ENCODE measurements at places on chromosomes 12 and 14.

GRCh38 chr14:31897581-31898186 is 179.4 kb upstream of the ARHGAP5 start:
- DNase-seq, result no peak

DNA sequence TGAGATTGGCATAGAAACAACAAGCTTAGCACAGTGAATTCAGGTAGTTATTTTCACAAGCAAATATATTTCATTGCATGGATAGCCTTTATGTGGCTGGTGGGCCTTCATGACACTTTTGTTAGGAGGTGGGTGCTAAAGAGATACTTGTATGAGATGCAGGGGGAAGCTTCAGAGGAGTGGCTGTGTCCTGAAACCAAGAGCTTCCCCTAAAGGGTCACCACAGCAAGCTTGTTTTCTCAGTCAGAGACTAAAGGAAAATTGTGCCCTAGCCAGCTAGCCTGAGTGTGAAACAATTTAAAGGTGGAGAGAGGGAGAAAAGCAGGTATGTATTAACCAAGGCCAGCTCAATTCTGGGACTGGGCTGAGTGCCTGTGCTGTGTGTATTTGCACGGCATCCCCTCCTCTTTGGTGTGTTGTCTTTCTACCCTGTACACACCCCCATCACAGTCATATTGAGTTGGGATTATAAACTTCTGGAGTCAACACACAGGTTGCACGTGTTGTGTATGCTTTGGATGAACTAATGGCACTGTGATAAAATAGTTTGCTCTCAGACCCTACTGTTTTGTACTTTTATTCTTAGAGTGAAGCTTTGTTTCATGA is 79.2 kb downstream of the RASSF8 start:
- DNase-seq, result no peak

GRCh38 chr12:117282490-117282889 is 78.9 kb downstream of the NOS1 start:
- DNase-seq, result no peak

- no peak for DNase-seq
These were observed 27.1 kb downstream of the VRK1 start for GRCh38 chr14:96824283-96824682.

- no peak for DNase-seq
These were observed 57.5 kb downstream of the SOS2 start for GRCh38 chr14:50173891-50174290.

DNA sequence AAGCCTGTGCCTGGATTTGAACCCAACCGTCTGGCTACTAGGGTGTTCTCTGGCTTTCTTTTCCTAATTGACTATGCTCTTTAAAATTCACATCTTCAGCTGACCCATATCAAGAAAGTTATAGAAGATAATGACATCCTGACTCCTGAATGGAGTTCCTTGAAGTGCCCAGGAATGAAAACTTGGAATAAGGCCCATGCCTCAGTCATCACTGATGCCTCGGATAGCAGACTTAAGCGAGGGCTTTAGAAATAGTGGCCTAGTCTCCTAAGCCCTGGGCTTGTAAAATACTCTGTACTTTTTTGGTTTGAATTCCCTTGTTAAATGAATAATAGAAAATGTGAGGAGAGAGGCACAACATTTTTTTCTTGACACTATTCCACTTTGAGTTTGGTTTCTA is 39.0 kb downstream of the CHST11 start:
- no peak for DNase-seq

DNA sequence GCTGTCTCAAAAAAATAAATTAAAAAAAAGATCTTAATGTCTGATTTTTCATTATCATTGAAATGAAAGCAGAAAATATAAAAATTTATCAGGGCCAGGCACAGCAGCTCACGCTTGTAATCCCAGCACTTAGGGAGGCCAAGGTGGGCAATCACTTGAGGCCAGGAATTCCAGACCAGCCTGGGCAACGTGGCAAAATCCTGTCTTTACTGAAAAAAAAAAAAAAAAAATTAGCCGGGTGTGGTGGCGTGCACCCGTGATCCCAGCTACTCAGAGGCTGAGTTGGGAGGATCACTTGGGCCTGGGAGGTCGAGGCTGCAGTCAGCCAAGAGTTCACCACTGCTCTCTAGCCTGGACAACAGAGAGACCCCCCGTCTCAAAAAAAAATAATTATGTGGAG is 37.6 kb upstream of the CLIP1 start:
- no peak for DNase-seq

GRCh38 chr12:69966409-69966808 is 141.4 kb downstream of the MYRFL start:
- DNase-seq, result no peak

GRCh38 chr12:1744932-1745331 is 54.1 kb downstream of the ADIPOR2 start:
- no peak for DNase-seq

- DNase-seq, result no peak
These were observed 103.7 kb upstream of the MDM1 start for GRCh38 chr12:68435816-68436215.

DNA sequence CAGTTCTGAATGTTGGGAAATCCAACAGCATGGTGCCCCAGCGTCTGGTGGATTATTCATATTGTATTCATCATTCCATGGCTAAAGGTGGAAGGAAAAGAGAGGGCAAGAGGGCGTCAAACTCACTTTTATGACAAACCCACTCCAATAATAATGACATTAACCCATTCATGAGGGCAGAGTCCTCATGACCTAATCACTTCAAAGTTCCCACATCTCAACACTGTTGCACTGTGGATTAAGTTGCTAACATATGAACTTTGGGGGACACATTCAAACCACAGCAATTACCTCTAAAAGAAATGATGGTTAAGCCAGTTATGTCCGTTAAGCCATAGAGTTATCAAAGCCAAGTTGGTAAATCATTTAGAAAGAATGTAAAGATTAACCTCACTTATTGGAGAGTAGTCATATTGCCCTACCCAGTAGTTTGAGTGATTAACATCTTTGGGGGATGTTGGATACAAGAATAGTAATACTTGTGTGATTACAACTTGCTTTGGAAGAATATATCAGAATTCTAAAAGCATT is 212.4 kb upstream of the FLRT2 start:
- DNase-seq, result no peak

DNA sequence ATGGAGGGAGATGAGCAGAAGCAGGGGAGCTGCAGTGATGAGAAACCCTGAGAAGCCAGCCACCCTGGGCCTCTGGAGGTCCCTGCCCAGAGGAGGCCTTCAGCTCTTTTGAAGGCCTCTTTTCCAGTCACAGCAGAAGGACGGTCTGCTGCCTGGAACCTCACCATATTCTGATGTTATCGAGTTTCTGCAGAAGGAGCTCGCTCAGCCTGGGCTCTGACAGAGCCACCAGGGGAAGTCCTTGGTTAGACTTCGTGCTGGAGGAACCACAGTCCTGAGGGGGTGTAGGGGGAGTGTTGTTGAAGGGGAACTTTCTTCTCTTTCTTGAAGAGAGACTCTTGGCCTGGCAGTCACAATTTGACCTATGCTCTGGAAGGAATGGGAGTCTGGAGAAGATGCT is 25.1 kb upstream of the BATF start:
- no peak for DNase-seq

GRCh38 chr12:74847169-74847568 is 309.5 kb downstream of the ATXN7L3B start:
- DNase-seq, result no peak

GRCh38 chr12:93568091-93568490 is 4.4 kb upstream of the SOCS2 start:
- DNase-seq, result no peak

DNA sequence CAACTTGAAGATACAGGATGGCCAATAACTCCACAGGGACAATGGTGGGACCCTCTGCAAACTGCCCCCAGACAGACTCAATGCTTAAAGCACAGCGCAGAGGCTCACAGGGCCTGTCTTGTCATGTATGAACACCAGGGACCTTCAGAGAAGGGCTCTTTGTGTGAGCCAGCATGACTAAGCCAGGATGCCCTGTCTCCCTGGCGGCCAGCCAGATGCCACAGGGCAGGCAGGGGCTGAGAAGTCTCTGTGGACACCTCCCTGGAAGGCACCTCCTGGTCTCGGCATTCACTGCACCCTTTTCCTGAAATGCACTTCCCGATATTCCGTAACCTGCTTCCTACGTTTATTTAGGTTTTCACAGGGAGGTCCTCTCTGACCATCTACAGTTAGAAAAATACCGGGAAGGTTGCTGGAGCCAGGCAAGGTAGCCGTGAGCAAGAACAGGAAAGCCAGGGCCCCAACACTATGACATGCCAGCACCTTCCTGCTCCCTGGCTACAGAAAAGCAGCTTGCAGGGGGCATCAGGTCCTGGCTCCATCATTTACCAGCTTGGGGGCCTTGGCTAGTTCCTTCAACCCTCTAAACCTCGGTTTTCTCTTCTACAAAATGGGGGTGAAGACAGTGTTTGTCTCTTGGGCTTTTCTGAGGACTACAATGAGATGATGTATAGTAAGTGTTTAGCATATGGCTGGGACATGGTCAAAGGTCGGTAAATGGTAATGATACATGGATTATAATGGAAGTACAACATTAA is 65.0 kb downstream of the PITPNM2 start:
- no peak for DNase-seq

DNA sequence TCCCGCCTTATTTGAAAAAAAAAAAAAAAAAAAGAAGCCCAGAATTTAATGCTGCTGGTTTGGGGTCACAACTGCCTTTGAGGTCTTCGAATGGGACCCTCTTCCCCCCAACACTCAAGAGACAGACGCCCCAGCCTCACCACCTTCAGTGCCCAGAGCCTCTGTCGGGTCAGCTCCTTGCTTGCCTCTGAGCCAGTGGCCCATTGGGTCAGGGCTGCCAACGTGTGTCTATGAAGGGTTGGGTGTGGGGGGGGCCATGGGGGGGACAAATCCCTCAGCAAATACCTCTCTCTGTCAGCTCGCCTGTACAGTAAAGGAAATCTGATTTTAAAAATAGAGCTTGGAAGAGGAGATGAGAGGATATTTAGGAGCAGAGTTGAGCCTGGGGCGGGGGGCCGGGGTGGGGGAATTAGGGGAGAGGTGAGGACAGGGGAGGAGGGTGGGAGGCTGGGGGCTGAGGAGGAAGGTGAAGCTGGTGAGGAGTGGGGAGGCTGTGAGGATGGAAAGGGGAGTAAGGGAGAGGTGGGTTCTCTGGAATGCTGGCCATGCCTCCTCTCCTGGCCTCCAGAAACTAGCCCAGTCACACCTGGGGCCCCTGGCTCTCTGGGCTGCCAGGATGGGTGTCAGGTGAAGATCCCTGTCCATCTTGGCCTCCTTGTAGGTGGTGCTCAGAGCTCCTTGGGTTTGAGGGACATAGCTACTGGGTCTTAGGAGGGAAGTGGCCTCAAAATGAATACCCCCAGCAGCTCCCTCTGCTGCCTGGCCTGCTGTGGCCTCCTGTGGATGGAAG is 13.3 kb downstream of the RTL1 start:
- DNase-seq, result no peak

GRCh38 chr12:77725611-77726010 is 105.1 kb upstream of the NAV3 start:
- DNase-seq, result no peak

GRCh38 chr12:3246253-3246652 is 169.1 kb downstream of the TSPAN9 start:
- DNase-seq, result no peak

GRCh38 chr12:132189378-132190011 is 45.2 kb downstream of the NOC4L start:
- DNase-seq, result peak; percentile 87

DNA sequence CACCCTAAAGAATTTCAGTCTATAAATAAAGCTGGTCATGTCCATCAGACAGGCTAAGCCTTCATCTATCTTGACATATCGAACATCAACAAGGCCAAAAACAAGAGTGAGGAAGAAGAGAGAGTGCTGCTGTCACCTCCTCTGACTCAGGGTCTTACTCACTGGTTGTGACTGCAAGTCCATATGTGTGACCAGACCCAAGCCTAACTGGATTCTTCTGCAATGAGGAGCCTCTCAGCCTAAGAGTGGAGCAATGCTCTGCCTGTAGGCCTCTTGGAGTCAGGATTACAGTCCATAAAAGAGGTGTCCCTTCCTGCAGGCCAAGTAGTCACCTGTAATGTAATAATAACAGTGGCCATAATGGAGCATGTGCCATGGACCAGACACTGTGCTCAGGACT is 121.2 kb upstream of the SLC35F4 start:
- no peak for DNase-seq

GRCh38 chr12:107446476-107446875 is 239.1 kb upstream of the PWP1 start:
- DNase-seq, result no peak

DNA sequence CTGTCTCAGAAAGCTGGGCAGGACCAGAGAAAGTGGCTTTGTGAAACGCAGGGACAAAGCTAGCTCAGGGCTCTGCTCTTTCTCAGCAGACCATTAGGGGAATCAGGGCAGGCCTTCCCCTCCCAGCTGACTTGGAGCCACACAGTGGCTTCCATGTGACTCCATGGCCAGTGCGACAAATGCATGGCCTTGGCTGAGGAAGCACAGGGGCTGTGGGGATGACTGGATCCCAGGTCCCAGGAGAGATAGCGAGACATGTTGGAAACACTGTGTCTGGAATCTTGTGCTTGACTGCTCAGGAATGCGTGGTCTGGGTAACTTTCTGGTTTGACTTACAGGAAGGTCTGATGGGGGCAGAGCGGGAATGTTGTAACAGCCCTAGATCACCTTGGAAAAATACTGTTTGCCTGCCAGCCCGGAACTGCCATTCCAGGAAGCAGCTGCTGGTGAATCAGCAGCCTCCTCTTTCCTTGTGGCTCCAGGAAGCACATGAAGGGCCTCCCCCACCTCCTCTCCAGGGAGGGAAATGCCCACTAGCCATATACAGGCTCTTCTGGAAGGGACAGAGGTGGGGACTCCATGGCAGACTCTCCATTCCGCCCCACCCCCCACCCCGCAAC is 133.5 kb upstream of the HIF1A start:
- no peak for DNase-seq

GRCh38 chr12:67772267-67773169 is 124.0 kb downstream of the DYRK2 start:
- no peak for DNase-seq

- no peak for DNase-seq
These were observed 61.6 kb upstream of the MED13L start for GRCh38 chr12:116339062-116339461.

- DNase-seq, result no peak
These were observed 15.0 kb downstream of the POMT2 start for GRCh38 chr14:77305696-77306095.

- no peak for DNase-seq
These were observed 73.8 kb upstream of the BDKRB2 start for GRCh38 chr14:96130854-96131253.

GRCh38 chr12:115213538-115214016 is 529.6 kb upstream of the TBX3 start:
- DNase-seq, result no peak

DNA sequence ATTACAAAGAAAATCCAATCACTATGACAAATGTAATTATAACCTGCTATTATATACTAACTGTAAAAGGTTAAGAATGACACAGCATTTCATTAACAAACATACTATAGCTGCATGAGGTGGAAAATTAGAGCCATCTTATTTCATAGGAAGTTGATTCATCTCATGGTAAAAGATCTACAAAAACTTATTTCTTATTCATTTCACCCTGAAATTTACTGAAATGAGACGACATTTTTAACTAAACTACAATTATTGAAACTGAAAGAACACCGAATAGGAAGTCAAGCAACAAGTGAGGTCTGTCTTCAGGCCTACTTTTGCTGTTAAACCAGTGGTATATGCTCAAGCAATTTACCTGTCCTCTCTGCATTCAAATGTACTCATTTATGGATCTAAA is 87.2 kb downstream of the CEP83 start:
- DNase-seq, result no peak
